ENCODE measurements at places on chromosomes 2 and 18.
A peak's percentile ranks its signal among the peaks of the same experiment; 100 is the strongest.

- no peak for DNase-seq
Measured at GRCh38 chr2:197238043-197238365, 72.6 kb downstream of the ANKRD44 start.

- no peak for DNase-seq
Measured at GRCh38 chr2:8134473-8134932, 547.4 kb upstream of the ID2 start.

- no peak for DNase-seq
Measured at GRCh38 chr2:159381574-159381973, 95.1 kb upstream of the WDSUB1 start.

DNA sequence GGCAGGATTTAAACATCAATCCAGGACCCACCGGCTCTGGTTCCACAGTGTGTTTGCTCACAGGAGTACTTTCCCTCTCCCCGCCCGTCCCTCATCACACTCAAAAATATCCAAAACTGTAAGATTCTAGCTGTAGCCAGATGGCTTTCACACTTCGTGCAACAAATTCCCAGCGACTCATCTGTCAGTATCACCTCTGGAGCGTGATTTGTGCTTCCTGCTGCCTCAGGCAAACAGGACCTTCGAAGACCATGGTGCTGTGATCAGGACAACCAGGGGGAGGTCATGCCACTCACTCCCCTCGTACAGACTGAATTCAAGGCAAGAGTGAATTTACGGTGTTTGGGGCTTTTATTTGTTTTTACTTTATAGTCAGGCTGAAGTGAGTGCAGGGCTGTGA is 154.5 kb upstream of the PID1 start:
- DNase-seq, result no peak

- no peak for DNase-seq
Measured at GRCh38 chr18:9032519-9032918, 70.0 kb upstream of the NDUFV2 start.

DNA sequence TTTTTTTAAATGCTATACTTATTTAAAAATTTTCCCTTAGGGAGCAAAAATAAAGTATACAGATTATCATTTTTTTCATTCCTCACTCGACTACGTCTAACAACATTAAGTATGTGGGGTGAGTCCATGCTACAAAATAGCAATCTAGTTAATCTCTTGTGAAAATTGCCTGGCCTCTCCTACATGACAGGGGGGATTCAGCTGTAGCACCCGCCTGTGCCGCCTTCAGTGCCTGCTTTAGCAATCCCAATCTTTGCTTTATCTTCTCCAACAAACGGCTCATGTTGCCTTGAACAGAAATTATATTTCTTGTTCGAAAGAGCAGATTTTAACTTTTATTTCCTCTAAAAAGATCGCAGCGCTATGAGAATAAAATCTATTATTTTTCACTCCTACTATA is 2.4 kb upstream of the SOX11 start:
- DNase-seq, result no peak

DNA sequence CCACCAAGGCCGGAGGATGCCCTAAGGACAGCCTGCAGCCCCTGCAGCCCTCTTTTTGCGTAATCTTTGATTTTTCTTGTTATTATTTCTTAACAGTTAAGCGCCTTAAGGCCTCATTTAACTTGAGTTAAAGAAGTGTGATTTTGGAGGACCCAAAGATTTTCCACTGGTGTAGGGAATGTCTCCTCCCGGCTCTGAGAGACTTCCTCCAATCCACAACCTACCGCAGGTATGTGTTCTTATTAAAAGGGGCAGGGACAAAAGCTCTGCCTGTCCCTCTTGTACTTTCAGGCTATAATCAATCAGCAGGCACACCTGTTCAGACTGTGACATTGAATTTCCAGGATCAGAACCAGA is 285.1 kb downstream of the PRKCE start:
- DNase-seq, result no peak

DNA sequence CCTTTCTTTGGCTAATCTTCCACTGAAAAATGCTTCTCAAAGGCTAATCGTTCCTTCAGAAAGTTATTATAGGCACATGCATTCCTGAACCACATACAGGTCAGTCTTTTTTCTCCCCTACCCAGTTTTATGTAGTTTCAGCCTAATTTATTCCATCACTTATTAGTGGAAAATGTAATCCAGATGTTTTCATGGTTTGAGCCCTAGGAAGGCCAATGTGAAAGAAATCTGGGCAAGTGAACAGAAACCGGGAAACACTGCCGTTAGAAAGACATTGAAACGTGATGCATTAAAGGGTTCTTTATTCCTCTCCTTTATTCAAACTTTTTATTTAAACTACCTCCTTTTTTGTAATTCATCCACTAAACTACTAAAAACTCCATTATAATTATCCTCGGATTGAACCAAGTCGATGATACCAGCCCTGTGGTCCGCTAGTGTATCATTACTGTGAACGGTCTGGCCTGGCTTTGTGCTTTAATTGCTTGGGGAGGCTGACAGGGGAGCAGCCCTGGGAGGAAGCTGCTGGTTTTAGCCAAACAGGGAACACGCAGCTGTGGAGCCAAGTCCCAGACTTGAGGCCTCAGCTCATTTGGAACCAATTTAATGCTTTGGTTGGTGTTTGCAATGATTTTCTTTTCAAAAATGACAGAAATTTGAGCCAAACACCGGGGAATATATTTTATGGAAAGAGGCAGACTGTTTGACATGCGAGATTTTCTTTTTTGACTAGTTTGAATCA is 149.2 kb downstream of the ARHGAP28 start:
- DNase-seq, result no peak

GRCh38 chr18:77948567-77948966 is 698.9 kb downstream of the GALR1 start:
- no peak for DNase-seq

- no peak for DNase-seq
Measured at GRCh38 chr2:8710951-8711350, 29.1 kb downstream of the ID2 start.

DNA sequence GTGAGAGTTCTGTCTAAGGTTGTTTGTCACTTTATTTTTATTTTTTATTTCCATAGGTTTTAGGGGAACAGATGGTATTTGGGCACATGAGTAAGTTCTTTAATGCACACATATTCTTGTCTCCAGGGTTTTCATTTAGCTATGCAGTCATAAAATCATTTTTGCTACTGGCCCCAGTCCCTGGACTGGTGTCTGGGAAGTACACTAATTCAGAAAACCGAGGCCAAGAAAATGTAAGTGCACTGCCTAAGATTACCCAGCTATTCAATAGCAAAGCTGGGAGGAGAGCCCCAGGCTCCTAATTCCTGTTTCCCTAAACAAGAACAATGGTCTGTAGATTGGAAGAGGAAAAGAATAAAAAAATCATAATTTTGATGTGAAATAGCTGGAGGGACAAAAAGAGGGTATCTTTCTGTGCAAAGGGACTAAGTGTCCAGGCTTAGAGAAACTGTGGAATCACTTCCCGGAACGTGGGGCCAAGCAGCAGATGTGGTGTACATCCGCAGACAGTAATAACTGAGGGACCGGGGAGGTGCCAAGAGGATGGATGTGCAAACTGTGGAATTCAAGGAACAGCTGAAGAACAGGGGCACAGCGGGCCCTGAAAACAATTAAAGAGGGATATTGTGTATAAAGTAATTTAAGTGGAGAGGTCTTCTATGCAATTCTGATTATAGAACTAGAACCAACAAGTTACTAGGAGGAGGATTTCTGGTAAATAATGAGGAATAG is 236.3 kb downstream of the ACKR3 start:
- DNase-seq, result no peak

- no peak for DNase-seq
Measured at GRCh38 chr18:3121259-3121658, 98.5 kb downstream of the MYOM1 start.

DNA sequence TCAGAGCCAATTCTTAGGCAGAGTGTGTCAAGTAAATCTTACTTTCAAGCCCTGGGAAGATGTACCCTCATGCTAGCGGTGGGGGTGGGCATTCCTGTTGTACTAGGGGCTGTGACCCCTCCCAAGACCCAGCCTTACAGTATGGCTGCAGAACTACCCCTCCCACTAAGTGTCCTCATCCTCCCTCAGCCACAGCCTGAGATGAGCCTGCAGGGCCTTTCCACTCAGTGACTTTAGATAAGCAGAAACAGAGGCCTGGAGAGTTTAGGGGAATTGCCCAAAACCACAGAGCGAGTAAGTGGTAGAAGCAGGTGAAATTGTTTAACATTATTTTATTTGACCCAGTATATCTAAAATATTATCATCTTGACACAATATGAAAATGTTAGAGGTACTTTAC is 36.6 kb downstream of the TTC32 start:
- DNase-seq, result no peak

GRCh38 chr2:80525152-80525551 is 220.6 kb upstream of the LRRTM1 start:
- no peak for DNase-seq

- DNase-seq, result no peak
Measured at GRCh38 chr2:39696838-39697237, 31.1 kb downstream of the TMEM178A start.

- no peak for DNase-seq
Measured at GRCh38 chr2:145029873-145030272, 510.0 kb upstream of the ZEB2 start.

GRCh38 chr2:10932345-10933151 is 20.8 kb downstream of the KCNF1 start:
- DNase-seq, result no peak

GRCh38 chr2:46263347-46263746 is 33.9 kb upstream of the EPAS1 start:
- no peak for DNase-seq

- DNase-seq, result peak; percentile 68
Measured at GRCh38 chr2:232325324-232326273, 53.0 kb upstream of the ALPP start.

DNA sequence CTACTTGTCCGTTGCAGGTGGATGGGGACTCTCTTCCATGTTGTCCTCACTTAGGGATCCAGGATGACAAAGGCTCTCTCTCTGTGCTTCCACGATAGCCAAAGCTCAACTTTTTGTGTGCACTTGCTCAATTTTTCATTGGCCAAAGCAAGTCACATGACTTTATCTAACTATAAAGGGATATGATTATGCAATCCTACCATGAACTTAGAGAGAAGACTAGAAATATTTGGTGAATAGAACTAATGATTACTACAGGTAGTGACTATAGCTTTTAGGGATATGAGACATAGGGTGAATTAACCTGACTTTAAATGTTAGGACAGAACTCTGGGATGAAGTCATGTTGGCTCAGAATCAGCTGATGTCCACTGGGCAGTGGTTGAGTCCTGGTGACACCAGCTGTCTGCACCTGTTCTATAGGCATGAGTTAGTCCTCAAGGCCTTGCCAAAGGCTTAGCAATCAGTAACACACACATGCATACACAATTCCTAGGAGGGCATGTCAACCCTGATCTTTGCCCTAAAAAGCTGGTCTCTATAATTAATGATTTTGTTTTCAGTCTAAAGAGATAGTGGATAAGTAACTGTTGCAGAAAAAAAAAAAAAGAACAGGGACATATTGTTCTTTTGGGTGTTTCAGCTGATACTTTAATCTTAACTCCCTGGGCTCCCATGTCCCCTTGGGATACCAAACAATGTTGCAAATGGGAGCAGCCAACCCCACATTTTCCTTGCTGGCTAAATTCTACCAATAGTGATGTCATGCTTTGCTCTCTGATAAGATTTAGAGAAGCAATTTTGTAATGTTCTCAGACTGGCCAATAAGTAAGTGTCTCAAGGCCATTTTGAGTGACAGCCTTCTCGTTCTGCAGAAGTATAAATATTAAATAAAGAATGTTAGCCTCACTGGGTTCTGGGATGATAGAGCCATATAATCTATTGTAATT is 12.5 kb upstream of the HK2 start:
- no peak for DNase-seq

- DNase-seq, result no peak
Measured at GRCh38 chr18:33924576-33924975, 300.1 kb downstream of the NOL4 start.

DNA sequence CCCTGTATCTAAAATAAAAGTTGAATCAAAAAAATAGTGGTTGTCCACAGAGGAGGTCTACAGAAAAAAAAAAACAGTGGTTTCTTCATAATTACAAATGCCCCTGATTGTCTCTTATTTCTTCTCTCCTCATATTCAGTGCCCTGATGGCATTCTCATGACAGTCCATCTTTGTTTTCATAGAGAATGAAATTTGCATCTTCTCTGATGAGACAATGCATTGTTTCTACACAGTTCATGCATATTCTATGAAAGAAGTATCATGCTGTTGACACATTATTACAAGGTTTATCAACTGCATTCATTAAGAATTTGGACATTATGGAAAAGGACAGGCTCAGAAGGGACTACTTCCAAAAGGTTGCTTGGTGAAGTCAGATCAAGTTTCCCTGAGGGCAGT is 59.5 kb downstream of the LHCGR start:
- DNase-seq, result no peak

DNA sequence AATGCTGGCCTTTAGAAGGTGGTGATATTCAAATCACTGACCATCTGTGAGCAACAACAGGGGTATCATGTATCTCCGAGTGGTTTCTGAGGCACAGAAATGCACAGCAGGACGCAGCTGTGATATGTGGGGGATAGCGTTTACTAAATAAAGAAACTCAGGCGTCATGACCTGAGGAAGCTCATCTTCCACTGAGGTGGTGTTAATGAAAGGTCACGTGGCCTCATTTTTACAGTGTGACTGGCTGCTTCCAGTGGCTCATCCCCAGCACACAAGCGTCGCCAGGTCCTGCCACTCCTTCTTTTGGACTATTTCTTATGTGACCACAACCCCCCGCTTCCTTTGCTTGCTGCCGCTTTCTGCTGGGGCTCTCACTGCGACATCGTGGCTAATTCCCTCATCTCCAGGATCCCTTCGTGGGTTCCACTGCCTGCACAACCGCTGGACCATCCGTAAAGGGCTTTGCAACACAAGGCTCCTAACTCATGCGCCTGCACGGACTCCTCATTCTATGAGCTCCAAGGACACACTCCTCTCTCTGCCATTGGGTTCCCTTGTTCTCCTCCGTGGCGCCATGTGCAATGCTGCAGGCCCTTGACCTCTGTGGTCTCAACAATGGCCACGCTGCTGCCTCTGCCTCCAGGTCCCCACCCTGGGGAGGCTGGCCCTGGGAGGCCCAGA is 109.3 kb downstream of the MBP start:
- DNase-seq, result no peak

- no peak for DNase-seq
Measured at GRCh38 chr2:148013876-148014275, 6.7 kb downstream of the ORC4 start.

- DNase-seq, result no peak
Measured at GRCh38 chr18:55695091-55695490, 107.1 kb upstream of the TCF4 start.

GRCh38 chr18:5513947-5514346 is 29.9 kb downstream of the EPB41L3 start:
- no peak for DNase-seq

GRCh38 chr2:26164641-26165211 is 8.2 kb upstream of the GAREM2 start:
- no peak for DNase-seq

- no peak for DNase-seq
Measured at GRCh38 chr2:88563129-88563528, 64.1 kb downstream of the EIF2AK3 start.

All from activated naive CD4-positive, alpha-beta T cell treated with anti-CD3 and anti-CD28 coated beads, Interleukin-2, amount 50 U/mL, for 72 hours (primary cell).